Astrocyte (in vitro differentiated cells and primary cell): ENCODE measurements at places on chromosomes 2 and 18. TPM values are rescaled to one million over a fixed set of nuclear protein-coding genes. Genes with fewer than 3 reads are reported as not detected.

ABCG8 gene
- not detected in 2 replicates for total RNA-seq

LGALSL gene
- total RNA-seq: 12.4 and 14.0 TPM in 2 replicates

PLEKHH2 gene
- total RNA-seq: 0.84 and 1.1 TPM in 2 replicates

IL1B gene
- not detected in 2 replicates for total RNA-seq

GPR75 gene
- total RNA-seq: 4.0 and 5.0 TPM in 2 replicates

CCDC195 gene
- total RNA-seq: not detected in 2 replicates

DNA sequence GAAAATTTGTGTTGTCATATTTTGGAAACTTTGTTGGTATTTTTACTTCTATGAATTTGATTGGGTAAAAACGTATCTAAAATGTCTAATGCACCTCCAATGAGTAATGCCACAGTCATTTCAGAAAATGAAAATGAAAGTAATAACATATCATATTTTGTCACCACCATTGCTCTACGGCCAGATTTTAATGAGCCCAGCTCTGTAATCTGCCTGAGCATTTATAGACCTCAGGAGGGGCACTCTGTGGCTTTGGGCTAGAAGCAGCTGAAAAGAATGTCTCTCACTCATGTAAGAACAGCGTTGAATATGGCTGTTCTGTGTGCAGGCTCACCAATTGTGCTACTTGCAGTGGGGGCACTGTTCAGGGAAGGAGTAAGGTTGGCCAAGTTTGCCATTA, 32.7 kb upstream of the ABCA12 start:
- H3K4me3 ChIP-seq: no peak overlapping the region
- H3K4me1 ChIP-seq: peaks cover 2% of the 10 kb centered on the region
- H3K27me3 ChIP-seq: no peaks in the 10 kb centered on the region
- no peak overlapping the region for H3K27ac ChIP-seq

DNA sequence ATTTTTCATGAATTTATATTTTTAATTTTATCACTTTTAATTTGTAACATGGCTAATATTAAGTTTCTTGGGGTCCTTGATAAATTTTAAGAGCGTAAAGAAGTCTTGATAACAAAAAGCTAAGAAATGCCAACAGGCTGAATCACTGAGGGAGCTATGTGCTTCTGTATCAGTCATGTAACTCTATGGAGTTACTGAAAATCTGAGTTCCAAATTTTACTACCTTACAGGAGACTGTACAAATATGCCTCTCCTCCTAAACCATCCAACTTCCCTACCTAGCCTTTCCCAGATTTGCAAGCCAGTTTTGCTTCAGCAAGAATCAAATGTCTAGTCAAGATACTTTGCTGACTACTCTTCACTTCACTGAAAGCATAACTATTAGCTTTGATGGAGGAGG, 35.7 kb downstream of the FEZ2 start:
- H3K4me3 ChIP-seq: no peak overlapping the region
- H3K27me3 ChIP-seq: no peaks in the 10 kb centered on the region
- H3K4me1 ChIP-seq: peaks cover 53% of the 10 kb centered on the region
- peak overlapping the region; percentile 95 for H3K27ac ChIP-seq

- no peaks in the 10 kb centered on the region for H3K27me3 ChIP-seq
- DNase-seq: peak; percentile 29
- no peaks in the 10 kb centered on the region for H3K36me3 ChIP-seq
- H3K27ac ChIP-seq: no peak overlapping the region
These were observed 83.8 kb upstream of the TLK1 start for GRCh38 chr2:171244466-171244969.

- no peaks in the 10 kb centered on the region for H3K27me3 ChIP-seq
- H3K4me1 ChIP-seq: peaks cover 30% of the 10 kb centered on the region
- H3K36me3 ChIP-seq: peaks cover 29% of the 10 kb centered on the region
- H3K27ac ChIP-seq: no peak overlapping the region
These were observed 155.7 kb downstream of the TNS1 start for GRCh38 chr2:217847115-217847514.

DNA sequence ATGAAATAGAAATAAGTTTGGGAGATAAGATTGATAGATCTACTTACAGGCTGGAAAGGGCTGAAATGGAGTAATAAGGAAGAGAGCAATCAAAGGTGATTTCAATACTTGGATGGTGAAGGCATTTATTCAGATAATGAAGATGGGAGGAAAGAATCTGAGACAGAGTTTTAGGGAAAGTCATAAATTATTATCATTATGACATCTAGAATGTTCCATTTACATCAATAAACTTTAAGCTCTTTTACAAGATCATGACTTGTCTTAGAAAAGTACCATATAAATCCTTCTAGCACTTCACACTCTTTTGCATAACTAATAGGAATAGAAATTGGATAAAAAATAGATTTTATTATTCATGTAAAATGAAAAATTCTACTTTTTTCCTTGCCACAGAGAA, 2.2 kb downstream of the SCN9A start:
- no peaks in the 10 kb centered on the region for H3K36me3 ChIP-seq
- H3K4me3 ChIP-seq: no peak overlapping the region
- H3K4me1 ChIP-seq: peaks cover 5% of the 10 kb centered on the region
- H3K27ac ChIP-seq: no peak overlapping the region
- DNase-seq: no peak
- no peaks in the 10 kb centered on the region for H3K27me3 ChIP-seq

DNA sequence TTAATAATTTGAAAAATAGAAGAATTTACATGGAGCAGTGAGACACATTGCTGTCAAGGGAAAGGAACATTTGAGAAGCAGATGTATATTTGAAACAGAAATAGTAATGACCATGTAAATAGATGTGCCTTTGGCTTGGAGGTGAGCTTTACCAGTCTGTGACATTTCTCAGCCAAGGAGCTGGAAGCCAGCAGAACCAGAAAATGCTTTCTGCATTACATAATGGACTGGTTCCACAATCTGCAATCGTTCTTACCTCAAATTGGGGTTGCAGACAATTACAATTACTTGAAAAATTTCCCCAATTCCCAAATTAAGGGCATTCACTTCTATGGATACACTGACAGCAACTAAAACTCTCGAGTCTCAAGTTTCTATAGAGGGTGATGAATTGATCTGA, 59.7 kb downstream of the HNMT start:
- no peaks in the 10 kb centered on the region for H3K4me1 ChIP-seq
- H3K4me3 ChIP-seq: no peak overlapping the region
- H3K36me3 ChIP-seq: no peaks in the 10 kb centered on the region
- no peak overlapping the region for H3K27ac ChIP-seq
- no peaks in the 10 kb centered on the region for H3K27me3 ChIP-seq
- peak; percentile 37 for DNase-seq

- H3K36me3 ChIP-seq: no peaks in the 10 kb centered on the region
- H3K4me3 ChIP-seq: no peak overlapping the region
- H3K4me1 ChIP-seq: no peaks in the 10 kb centered on the region
- no peaks in the 10 kb centered on the region for H3K27me3 ChIP-seq
These were observed 121.2 kb downstream of the CCBE1 start for GRCh38 chr18:59575995-59576394.

DNA sequence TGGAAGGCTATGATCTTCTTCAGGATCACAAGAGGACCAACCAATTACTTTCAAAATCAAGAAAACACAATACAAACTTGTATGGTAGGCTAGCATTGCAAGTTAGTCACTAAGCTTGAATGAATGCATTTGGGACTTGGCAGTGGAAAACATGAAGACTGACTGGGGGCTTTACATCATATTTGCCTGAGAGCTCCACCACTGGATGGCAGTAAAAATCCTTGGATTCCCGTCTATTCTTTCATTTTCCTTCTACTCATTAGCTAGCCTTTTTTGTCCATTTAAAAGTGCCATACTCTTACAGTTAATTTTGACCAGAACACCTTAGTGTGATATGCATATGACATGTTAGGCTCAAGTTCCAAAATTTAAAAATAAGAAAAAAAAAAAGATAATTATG, 63.5 kb upstream of the RASGRP3 start:
- H3K36me3 ChIP-seq: no peaks in the 10 kb centered on the region
- DNase-seq: peak; percentile 60
- H3K4me1 ChIP-seq: peaks cover 8% of the 10 kb centered on the region
- H3K27me3 ChIP-seq: no peaks in the 10 kb centered on the region
- H3K4me3 ChIP-seq: no peak overlapping the region

DNA sequence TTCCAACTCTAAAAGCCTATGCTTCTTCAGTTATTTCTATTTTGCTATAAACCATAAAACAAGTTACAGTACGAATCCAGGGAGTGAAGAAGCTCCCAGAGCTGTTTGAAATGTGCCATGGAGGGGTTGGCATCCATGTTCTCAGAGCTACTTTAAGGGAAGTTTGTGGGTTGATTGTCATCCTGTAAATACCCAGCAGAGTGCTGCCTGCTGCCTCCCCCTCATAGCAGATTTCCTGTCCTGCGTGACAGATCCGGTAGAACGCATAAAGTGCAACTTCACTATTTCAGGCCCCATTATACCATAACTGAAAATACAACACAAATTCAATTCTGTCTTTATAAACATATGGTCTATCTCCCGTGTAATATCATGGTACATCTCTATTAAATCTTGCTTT, 114.4 kb downstream of the CTNNA2 start:
- no peaks in the 10 kb centered on the region for H3K36me3 ChIP-seq
- no peaks in the 10 kb centered on the region for H3K27me3 ChIP-seq

DNA sequence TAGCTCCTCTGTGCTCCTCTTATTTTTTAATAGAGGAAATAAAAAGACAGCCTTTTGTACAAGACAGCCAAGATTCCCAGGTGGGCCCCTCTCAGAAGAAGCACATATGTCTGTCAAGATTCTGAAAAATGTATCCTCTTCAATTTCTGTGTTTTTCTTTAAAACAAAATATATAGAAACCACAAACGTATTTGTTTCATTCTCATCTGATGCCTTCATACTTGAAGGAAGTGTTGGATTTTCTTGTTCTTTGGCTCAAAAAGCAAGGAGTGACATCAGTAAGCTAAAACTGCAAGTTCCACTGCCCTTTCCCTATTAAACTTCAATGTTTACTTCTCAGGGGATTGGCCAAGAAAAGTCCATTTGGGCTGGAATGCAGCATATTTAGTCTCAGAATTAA, 193.8 kb upstream of the OSR1 start:
- H3K27ac ChIP-seq: no peak overlapping the region
- H3K36me3 ChIP-seq: no peaks in the 10 kb centered on the region
- H3K4me3 ChIP-seq: no peak overlapping the region
- H3K27me3 ChIP-seq: peaks cover 5% of the 10 kb centered on the region

DNA sequence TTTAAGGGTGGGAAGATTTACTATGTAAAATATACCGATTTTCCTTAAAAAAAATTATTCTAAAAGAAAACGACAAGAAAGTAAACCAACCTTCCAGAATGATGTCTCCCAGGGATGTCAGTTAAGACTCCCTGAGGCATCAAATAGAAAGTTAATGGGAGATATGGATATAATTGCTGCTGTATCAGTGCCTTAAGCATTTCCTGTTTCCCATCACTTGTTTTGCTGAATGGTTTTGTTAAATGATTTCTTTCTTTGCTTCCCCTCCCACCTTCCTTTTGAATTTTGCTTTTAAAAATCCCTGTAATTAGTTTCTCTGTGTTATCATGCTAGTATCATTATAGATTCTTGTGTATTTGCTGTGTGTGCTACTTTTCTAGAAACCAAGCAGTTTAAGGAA, 154.3 kb upstream of the CWC22 start:
- no peaks in the 10 kb centered on the region for H3K36me3 ChIP-seq
- no peaks in the 10 kb centered on the region for H3K4me1 ChIP-seq
- DNase-seq: no peak
- H3K27me3 ChIP-seq: no peaks in the 10 kb centered on the region
- no peak overlapping the region for H3K4me3 ChIP-seq
